ENCODE measurements at places on chromosomes 5 and 9.

GRCh38 chr9:8349376-8349775, 549.8 kb upstream of the DMAC1 start:
- DNase-seq, result no peak

GRCh38 chr5:130529111-130529510, 624.8 kb downstream of the CHSY3 start:
- DNase-seq, result no peak

DNA sequence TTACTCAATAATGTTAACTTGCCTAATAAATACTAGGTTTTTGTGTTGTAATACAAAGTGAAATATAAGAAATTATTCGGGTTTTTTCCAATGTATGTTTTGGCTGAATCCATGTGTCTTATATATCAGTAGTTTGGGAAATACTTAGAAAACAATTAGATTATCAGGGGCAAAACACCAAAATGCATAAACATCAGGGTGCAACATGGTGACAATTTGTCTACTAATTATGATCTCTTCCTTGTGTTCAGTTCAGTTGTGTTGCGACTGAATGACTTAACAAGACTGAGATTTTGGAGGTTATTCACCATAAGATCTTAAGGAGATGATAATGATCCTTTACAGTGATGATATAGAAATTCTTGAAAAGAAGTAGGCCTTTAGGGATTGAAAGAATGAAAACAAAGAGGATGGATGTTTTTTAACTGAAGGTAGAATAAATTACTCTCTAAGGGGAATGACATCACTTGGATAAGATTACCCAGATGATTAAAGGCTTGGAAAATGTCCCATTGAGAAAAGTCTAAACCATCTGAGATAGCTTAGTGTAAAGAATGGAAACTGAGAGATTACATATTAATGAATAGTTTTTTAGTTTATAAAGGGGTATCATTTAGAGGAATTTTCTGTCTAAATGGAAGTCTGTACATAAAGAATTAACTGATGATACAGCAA, 415.8 kb downstream of the SPATA31D1 start:
- no peak for DNase-seq

- no peak for DNase-seq
These were observed 4.7 kb downstream of the GNAQ start for GRCh38 chr9:78026947-78027346.

- no peak for DNase-seq
These were observed 498.8 kb downstream of the KIF4B start for GRCh38 chr5:155512329-155512728.

DNA sequence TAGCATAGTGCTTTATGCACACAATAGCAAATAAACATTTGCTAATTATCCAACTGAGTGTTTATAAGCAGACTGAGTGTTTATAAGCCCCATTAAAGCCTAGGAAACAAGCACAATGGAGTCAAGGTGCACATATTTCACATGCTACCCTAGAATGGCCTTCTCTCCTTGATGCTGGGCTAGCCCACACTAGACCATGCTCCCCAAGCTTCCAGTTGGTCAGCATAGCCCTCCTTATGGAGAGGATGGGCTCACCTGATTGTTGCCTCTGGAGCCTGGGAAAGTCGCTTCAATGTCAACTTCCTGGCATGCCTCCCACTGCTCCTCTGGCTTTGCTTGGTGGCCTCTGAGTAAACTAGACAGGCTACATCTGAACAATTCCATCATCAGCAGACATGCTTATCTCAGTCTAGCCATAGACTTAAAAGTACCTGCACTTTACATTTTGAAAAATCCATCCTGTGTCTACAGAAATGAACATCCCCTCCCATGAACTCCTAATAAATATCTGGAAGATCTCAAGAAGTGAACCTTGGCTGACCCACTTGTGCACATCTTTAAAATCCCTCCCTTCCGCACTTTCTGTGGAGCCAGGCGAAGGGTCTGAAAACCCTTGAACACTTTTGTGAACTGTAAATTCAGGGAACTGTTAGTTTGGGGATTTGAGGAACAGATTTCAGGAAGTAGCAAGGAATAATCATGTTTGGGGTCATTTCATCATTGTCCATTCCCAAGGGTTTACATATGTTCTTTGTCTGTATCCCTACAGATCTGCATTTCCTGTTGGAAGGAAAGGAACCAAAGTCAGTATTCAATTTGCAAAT, 486.6 kb downstream of the ARHGEF28 start:
- no peak for DNase-seq

DNA sequence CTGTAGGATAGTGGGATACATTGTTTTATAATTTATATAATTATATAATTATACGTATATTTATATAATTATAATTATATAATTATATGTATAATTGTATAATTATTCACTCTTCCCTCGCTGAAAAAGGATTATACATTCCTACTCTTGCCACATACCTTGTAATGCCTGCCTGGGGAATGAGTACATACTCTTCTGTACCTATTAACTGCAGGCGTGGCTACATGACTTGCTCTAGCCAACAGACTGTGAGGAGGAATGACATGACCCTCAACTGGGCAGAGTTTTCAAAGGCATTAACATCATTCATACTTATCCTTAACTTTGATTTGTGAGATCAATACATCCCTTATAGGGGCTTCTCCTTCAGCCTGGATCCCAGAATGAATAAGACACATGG, 19.1 kb downstream of the ERMP1 start:
- DNase-seq, result no peak

GRCh38 chr9:37447111-37447510, 18.1 kb downstream of the ZBTB5 start:
- DNase-seq, result no peak

GRCh38 chr5:82327941-82328340, 49.8 kb upstream of the RPS23 start:
- no peak for DNase-seq

- DNase-seq, result no peak
These were observed 2.8 kb downstream of the HSPA5 start for GRCh38 chr9:125238127-125238914.

DNA sequence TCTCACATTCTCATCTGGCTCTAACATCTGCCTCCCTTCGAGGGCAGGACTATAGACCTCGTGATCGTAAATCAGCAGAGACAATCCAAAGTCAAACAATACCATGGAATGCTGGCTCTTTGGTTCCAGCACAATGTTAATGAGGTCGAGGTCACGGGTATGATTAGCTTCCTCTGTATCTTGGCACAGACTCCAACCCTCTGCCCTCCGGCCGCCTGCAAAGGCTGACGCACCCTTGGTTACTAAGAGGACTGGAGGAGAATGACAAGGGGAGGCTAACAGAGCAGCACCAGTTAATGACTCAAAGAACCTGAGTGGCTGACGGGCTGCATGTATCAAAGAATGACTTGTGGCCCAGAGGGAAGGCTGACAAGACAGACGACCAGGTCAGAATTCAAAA, 10.1 kb downstream of the LHFPL2 start:
- peak; percentile 80 for DNase-seq

DNA sequence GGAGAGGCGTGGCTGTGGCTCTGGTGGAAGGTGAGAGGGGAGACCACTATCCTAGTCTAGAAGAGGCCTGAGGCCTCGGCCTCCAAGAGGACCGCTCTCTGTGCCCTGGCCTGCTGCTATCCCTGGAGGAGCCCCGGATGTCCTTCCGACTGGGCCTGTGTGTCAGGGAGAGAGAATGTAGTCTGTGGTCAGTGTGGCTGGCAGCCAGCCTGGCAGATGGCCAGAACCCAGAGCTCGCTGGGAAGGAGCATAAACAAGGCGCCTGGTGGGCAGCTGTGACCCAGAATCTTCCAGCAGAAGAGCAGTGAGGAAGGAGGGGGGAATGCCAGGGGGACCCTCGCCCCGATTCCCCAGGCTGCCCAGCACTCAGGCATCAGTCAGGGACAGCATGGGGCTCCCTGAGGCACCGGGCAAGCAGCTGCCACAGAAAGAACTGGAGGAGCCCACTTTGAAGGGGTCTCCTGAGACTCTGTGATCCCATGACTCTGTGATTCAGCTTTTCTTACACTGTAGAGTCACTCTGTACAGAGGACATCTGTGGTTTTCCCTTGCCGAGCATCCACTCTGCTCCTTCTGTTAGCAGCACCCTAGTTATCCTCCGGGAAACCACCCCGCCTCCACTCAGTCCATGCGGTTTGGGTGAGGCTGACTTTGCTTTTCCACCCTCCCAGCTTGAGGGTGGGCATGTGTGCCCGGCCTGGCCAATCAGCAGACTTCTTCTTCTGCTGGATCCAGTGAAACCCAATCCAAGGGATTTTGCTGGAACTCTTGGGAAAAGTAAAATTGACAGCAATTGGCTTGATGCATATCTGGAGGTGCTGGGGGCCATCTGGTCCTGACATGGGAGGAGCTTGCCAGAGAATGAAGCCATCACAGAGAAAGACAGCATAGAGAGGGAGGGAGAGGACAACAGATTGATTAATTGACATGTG, 46.2 kb upstream of the PWWP2A start:
- DNase-seq, result peak; percentile 90

GRCh38 chr9:93826209-93826608, 128.9 kb downstream of the BARX1 start:
- no peak for DNase-seq

DNA sequence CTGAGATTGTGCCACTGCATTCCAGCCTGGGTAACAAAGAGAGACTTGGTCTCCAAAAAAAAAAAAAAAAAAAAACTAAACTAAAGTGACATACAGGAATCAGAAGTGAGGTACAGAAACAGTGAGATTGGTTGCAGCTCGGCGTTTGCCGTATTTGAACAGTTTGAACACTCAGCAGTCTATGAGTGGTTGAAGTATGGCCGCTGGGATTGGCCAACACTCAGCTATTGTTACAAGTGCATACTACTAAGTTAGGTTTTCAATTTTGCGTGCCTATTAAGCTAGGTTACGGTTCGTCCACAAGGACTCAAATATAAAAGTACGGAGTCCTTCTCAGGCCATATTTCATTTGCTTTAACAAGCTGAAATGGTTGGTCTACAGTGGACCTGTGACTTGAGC, 3.3 kb upstream of the TSC1 start:
- no peak for DNase-seq

GRCh38 chr5:158880483-158881001, 219.2 kb downstream of the EBF1 start:
- DNase-seq, result no peak

DNA sequence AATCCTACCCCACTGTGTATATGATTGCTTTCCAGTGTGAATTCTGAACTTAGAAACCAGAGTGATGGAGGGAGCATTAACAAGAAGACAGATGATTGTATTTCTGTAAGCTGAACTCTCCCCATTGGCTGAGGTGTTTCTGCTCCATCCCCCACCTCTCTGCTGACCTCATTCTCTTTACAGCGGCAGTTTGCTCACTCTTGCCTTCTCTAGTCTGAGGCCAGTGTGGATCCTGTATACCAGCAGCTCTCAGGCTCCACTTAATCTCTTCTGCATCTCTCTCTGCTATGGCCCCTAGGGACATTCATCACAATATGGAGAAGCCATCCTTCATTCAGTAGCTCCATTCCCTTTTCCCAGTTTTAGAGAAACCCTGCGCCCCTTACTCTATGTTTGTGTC, 358.8 kb downstream of the MAN2A1 start:
- DNase-seq, result no peak

DNA sequence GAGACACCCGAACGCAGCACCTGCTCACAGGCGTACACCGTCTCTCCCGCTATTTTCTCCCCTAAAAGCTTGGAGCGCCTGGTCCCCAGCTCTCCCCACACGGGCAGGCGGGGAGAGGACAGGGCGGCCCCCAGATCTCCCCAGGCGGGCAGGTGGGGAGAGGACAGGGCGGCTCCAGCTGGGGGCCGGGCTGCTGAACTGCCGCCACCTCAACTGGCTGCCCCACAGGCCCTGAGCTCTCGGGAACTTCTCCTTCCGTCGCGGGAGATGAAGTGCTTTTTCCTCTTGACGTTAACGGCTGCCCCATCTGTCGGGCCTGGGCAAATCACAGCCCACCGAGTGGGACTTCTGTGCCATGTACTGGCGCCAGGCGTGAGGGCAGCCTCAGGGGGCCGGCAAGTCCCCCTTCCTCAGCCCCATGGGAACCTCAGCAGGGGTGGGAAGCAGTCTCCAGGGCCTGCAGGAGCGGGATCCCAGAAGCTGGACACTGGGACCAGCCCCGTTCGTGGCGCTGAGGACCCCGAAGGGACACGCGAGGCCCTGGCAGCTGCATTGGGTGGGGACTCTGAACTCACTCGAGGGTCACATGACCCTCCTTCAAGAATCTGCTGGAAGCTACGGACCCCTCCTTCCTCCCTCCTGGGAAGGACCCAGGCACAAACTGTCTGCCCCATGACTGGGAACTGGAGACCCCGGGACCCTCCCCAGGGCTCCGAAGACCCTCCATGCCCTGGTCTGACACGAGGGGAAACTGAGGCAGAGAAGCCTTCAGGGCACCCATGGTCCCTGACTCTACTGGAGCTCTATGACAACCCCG, 5.7 kb upstream of the EGFL7 start:
- DNase-seq, result peak; percentile 48

- DNase-seq, result no peak
These were observed 173.7 kb downstream of the CPLANE1 start for GRCh38 chr5:37075399-37075950.

GRCh38 chr5:100726116-100726515, 177.0 kb downstream of the ST8SIA4 start:
- DNase-seq, result no peak

GRCh38 chr9:98774746-98775145, 21.6 kb downstream of the ANKS6 start:
- no peak for DNase-seq

DNA sequence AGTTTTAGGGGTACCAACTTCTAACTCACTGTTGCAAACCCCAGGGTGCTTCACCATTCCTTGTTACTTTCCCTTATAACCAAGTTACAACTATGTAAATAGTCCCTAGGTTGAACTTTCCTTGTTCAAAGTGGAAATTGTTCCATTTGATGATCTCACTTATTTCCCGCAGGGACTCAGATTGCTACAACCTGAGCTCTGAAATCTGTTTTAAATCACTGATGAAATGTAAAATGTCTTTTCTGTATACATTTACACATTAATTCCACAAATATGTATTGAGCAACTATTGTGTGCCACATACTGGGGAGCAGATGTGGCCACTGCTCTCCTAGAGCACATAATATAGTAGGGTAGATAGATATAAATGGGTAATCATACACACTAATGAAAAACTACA, 69.1 kb upstream of the TARS1 start:
- no peak for DNase-seq

DNA sequence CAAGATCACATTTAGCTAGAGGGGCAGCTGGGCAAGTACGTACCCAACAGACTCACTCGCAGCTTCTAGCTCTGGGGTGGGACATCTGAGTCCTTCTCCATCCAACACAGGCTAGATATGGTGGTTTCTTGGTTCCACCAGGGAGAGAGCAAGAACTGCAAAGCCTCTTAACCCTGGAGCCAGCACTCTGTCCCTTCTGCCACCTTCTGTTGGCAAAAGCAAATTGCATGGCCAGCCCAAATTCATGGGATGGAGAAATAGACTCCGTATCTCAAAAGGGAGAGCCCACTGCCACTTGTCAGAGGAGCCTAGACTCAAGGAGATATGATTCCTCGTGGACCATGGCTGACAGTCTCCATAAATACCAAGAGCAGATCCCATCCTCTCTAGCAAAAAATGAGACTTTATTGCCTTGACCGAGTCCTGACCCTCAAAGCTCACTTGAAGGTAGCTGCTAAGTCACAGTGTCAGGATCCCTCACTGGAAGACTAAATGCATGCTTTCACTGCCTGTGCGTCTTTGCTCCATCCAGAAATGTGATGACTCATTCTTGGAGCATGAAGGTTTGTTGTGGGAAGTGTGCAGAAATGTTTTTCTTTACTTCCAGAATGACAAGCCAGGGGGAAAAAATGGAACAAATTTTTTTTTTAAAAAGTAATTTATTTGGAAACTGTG, 28.8 kb upstream of the ROR2 start:
- no peak for DNase-seq

GRCh38 chr5:113047733-113048652, 71.4 kb downstream of the DCP2 start:
- DNase-seq, result no peak

Measured in left cardiac atrium (tissue), 4 donors.